ENCODE measurements at places on chromosomes 11 and 22.
A peak's percentile ranks its signal among the peaks of the same experiment; 100 is the strongest.

DNA sequence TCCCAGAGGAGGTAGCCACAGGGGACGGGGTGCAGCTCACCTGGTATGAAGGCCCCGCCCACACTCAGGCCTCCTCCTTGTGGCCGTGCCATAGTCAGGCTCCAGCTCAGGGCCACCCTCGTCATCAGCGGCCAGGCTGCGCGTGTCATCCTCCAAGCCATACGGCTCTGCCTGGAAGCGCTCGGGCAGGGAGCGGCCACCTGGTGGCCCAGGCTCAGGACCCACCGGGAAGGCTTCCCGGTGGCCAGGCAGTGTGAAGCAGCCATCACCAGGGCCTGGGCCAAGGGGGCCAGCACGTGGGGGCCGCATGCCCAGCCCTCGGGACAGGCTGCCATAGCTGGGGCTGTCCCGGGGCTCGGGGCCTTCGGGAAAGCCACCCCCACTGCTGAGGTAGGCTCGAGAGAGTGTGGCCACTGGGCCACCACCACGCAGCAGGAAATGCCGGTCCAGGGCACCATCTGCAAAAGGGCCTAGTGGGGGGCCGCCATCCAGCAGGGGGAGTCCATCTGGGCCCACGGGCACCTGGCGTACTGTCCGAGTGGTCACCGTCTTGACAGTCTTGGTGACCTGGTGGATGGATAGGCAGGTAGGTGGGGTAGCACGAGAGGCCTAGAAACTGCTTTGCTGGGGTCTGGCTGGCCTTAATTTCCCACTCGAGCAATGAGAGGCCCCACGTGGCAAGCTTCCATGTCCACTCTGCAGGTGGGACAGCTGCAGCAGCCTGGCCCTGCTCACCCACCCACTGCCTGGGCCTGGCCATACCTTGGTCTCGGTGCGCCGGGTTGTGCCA, 35.3 kb downstream of the ARVCF start:
- DNase-seq = peak; percentile 27

GRCh38 chr11:67054836-67055523, 1.7 kb upstream of the RHOD start:
- no peak for DNase-seq

GRCh38 chr11:22162756-22163155, 30.1 kb upstream of the ANO5 start:
- no peak for DNase-seq

GRCh38 chr22:48756146-48757111, 1071.2 kb downstream of the BRD1 start:
- DNase-seq = no peak

- no peak for DNase-seq
These were observed 70.6 kb upstream of the NTM start for GRCh38 chr11:131299598-131300438.

GRCh38 chr11:2361565-2361964, 15.5 kb upstream of the CD81 start:
- no peak for DNase-seq

DNA sequence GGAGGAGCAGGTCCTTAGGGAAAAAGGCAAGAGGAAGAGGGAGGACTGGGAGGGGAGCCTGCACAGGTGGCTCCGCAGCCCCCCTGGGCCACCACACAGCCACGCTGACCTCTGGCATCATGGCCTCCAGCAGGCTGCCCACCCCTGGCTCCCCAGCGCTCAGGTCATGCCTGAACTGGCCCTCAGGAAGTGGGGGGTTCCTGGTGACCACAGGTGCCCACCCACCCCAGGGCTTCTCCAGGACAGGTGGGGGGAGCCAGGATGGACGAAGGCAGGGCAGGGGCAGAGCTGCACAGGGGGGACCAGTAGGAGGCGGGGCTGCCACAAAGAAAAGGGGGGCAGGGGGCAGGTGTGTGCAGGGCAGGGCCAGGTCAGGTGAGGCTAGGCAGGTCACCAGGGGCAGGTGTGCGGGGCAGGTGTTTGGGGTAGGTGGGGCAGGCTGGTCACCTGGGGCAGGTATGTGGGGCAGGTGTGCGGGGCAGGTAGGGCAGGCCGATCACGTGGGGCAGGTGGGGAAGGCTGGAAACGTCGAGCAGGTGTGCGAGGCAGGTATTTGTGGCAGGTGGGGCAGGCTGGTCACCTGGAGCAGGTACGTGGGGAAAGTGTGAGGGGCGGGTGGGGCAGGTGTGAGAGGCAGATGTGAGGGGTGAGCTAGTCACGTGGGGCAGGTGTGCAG, 997 bp downstream of the DEAF1 start:
- DNase-seq = no peak

- DNase-seq = no peak
These were observed at the start of gene NPAS4 for GRCh38 chr11:66420671-66421476. Gene NPAS4, plus strand, starts transcription at chr11:66421035. Its CDS starts 145 bp downstream, at chr11:66421180.

DNA sequence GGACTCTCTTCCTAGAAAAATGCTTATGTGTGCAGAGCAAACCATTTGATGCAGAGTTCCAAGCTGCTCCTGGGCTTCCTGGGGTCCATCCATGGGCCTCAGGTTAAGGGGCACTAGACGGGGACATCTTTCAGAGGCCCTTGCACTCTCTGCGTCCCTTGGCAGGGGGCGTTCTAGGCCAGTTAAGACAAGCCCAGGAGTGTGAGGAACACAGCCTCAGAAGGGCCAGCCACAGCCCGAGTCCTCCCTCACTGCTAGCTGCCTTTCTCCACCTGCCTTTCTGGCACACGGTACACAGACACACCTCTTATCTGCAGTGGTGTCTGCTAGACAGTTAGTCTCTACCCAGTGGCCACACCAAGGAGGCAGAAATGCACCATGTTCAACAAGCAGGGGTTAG, 18.0 kb upstream of the BID start:
- DNase-seq = no peak

DNA sequence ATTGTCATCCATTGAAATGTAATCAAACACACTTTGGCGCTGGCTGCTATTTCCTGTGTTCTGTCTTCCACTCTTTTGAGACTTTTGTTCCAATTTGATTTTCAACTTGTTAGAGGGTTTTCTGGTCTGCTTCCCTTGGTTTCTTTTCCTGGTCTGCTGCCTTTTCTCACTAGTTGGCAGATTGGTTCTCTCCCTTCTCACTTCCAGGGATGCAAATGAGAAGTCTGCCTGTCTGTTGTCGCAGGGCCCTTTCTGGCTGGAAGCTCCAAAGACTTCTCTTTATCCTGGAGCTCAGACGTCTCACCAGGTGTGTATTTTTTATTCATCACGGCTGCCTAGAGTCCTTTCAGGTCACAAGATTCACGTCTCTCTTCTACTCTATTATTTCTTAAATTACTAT, 84.0 kb downstream of the RPS6KA4 start:
- DNase-seq = no peak

- DNase-seq = no peak
These were observed 8.1 kb downstream of the BCL9L start for GRCh38 chr11:118917481-118918127.

GRCh38 chr22:32308934-32309333, 48.7 kb upstream of the RFPL3 start:
- DNase-seq = no peak

GRCh38 chr11:32326522-32326921, 108.8 kb downstream of the WT1 start:
- no peak for DNase-seq

All from left hindlimb (tissue), 1 donor.